ENCODE measurements at places on chromosomes 5 and 9.

- DNase-seq = no peak
Observed at GRCh38 chr5:179608131-179608581, 15.3 kb downstream of the HNRNPH1 start.

- no peak for DNase-seq
Observed at GRCh38 chr9:129898185-129898584, 62.9 kb downstream of the USP20 start.

- DNase-seq = no peak
Observed at GRCh38 chr5:131112424-131112823, 52.6 kb downstream of the HINT1 start.

- DNase-seq = no peak
Observed at GRCh38 chr5:95007921-95008597, 276.8 kb downstream of the MCTP1 start.

- no peak for DNase-seq
Observed at GRCh38 chr9:34503406-34503805, 19.4 kb downstream of the ENHO start.

- DNase-seq = no peak
Observed at GRCh38 chr5:71589903-71590302, 2.8 kb downstream of the MCCC2 start.

DNA sequence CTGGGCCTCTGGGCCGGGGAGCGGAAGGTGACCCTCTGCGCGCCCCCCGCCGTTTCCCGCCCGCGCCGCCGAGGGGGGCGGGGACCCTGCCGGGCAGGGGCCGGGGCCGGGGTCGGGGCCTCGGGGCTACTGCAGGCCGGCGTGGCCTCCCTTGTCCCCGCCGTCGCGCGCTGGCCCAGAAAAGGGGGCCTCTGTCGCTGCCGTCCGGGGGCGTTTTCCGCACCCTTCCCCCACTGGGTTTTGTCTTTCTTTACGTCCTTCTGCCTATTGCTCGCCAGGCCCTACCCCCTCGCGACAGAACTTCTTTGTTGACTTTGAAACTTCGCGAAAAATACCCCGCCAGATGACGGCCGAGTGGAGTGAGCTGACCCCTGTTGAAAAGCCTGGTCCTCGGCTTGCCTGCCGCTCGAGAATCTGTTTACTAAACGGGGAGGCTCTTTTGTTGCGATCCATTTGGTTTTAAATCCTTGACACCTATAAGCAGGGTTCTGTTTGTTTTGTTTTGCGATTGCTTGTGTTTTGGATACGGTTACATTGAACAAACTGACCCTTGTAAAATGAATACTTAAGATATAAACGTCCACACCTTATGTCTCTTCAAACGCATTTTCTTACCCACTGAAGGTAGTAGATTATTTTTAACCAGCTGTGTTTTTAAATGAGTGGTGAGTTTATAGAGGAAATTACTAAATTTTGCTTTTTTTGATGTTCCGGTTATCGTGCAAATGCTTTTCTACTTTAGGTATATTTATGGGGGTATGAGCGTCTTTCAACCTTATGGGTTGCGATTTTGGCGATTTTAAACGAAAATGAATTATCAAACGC is 765 bp downstream of the MARCHF6 start:
- peak; percentile 58 for DNase-seq
